Keratinocyte (primary cell): ENCODE measurements at places on chromosomes 7 and 10. TPM values are rescaled to one million over a fixed set of nuclear protein-coding genes. Genes with fewer than 3 reads are reported as not detected.

The NPFFR1 gene
- polyA plus RNA-seq, result not detected in 3 replicates

The VPS41 gene
- 22.9 to 38.1 TPM (median 24.4 TPM) in 3 replicates for polyA plus RNA-seq

The SFRP5 gene
- polyA plus RNA-seq, result not detected in 3 replicates

The ASB10 gene
- polyA plus RNA-seq, result not detected in 3 replicates

The AGAP9 gene
- polyA plus RNA-seq, result 3.5 to 7.3 TPM (median 6.5 TPM) in 3 replicates

The DENND11 gene
- polyA plus RNA-seq, result 3.3 to 5.4 TPM (median 4.7 TPM) in 3 replicates

DNA sequence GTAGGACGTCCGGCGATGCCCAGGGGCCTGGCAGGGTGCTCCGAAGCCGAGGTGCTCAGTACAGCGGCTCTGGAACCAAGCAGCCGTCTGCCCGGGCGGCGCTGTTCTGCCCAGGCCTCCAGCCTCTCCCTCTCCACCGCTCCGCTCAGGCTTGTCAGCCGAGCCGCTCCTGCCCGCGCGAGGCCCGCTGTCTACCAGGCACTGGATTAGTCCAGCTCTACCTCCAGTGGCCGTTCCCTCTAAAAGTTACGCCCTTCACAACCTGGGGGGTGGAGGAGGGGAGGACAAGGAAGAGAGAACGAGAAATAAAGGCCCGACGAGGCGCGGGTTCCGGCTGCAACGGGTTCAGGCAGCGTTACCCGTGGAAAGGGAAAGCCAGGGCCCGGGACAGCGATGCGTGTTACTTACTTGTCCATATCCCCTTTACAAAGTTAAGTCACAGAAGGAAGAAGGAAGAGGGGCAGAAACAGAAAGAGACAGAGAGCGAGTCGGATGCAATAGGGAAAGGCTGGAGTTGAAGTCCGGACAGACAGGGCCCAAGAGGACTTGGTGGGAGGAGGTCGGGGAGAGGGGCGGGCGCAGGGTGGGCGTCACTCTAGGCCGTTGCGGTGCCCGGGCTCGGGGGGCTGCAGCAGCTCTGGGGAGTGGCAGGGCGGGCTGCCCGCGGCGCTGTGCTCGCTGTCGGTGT lies 2.8 kb downstream of the SP8 start:
- peaks cover 19% of the 10 kb centered on the region for H3K27me3 ChIP-seq
- H3K36me3 ChIP-seq, result no peaks in the 10 kb centered on the region
- H3K4me3 ChIP-seq, result peak overlapping the region; percentile 2
- no peak overlapping the region for H3K27ac ChIP-seq
- no peak for DNase-seq

DNA sequence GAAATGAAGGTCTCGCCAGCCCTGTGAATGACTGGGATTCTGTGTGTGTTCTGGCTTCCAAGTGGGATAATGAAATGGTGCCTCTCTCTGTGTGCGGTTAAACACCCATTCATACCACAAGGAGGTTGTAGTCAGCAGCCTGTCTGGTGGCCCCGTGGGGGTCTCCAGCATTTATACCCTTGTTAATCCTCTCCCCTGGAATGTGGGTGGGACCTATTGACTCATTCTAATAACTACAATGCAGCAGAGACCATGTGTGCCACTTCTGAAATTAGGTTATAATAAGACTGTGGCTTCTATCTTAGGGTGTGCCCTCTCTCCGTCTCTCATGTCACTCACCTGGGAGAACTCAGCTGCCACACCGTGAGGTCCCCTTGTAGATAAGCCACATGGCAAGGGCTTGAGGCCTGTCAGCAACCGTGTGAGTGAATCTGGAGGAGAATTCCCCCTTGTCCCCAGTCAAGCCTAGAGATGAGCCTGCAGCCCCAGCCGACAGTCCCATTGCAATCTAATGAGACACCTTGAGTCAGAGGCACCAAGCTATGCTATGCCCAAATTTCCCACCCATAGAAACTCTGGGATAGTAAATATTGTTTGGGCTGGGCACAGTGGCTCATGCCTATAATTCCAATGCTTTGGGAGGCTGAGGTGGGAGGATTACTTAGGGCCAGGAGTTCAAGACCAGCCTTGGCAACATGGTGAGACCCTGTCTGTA lies 106.8 kb downstream of the GALNT17 start:
- H3K27me3 ChIP-seq, result no peaks in the 10 kb centered on the region
- H3K36me3 ChIP-seq, result no peaks in the 10 kb centered on the region
- no peak for DNase-seq
